ENCODE measurements at places on chromosomes 13 and 19.

DNA sequence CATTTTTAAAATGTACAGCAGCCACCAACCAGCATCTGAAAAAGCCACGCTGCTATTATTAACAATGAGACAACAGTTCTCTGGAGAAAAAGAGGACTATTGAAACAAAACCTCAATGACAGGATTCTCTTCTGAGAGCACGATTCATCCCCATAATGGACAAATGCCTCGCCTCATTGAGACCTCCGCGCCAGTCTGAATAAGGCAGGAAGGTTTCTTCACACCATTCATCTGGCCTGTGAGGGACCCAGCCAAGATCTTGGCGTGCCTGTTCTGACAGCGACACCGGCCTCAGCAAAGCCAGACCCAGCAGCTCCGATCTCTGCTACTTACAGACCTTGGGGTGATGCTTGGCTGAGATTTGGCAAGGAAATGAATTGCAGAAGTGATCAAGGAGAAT is 14.8 kb downstream of the SMIM7 start:
- no peak for DNase-seq

- no peak for DNase-seq
Measured at GRCh38 chr19:35796645-35797542, 15.8 kb downstream of the PRODH2 start.

GRCh38 chr13:80814541-80814940 is 473.6 kb upstream of the SPRY2 start:
- DNase-seq = no peak

DNA sequence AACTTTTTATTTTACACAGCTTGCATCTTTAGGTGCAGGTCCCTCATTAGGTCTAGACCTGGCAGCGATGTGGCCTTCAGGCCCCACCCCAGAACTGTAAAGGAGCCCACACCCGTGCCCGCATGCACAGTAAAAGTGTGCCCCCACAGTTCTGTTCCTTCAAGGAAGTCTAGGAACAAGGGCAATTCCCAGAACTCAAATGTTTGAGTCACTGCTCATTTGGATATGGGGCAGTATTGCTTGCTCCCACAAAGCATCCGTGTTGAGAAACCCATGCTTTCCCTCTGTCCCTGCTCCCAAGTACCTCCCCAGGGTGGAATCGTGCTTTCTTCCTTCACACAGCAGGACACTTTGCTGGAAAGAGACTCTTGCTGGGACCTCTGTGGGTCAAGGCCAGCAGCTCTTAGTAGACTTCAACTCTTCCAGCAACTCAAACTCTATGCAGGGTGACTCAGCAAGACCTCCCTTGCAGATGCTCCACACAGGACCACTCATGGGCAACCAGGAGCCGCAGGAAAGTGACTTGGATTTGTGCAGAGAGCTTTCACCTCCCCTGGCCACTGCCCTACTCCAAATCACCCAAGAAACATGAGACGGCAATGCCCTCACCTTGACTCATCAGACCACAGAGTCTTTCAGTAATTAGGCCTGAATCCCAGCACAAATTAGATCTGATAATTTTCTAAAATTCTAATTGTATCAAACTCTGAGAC is 12.3 kb downstream of the SLC7A1 start:
- DNase-seq = no peak

- no peak for DNase-seq
Measured at GRCh38 chr13:37662624-37663023, 64.1 kb upstream of the POSTN start.

DNA sequence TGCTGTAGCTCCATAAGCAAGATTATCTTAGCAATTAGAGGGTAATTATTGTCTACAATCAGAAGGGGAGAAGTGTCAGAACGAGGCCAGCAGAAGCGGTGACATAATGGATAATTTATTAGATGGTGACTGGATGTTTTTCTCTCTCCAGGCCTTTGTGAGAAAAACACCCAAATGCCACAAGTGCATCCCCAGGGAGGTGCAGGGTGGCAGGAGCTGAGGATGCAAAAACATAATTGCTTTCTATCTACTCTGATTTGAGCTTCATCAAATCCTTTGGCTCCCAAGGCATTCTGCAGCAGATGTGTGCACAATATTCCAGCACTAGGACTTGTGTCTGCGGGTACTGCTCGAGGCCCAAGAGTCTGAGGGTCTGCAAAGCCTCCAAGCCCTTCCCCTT is 220.1 kb upstream of the SERP2 start:
- DNase-seq = no peak

DNA sequence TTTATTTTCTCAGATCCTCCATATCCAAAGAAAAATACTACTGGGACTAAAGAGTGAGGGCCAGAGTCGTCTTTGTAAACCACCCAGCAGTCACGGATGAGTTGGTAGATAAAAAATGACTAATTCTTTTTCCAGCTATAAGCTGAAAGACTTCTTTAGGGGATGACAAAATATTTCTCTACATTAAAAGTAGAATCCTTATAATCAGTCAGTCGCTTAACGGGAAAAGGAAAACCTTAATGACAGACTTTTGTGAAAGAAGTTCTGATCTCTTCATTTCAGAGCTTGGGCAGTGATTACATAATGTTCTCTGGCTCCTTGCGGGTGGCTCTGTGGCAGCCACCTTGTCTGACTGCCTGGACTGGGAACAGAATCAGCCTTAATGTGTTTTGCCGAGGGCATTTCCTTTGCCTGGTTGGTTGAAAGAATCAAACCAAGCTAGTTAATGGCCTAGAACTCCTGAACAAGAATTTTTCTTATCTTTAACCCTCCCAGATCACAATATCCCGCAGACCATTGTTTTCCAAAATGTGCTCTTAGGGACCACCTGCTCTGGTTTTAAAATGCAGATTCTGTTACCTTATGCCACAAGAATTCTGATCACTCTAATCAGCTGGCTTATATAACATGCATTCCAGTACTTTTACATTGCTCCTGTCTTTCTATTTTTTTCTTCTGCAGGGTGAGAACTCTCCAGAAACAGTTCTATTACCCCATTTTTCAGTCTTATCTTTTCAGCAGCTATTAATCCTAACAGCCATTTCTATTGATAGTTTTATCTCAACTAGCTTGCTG is 2.5 kb downstream of the ITM2B start:
- no peak for DNase-seq

DNA sequence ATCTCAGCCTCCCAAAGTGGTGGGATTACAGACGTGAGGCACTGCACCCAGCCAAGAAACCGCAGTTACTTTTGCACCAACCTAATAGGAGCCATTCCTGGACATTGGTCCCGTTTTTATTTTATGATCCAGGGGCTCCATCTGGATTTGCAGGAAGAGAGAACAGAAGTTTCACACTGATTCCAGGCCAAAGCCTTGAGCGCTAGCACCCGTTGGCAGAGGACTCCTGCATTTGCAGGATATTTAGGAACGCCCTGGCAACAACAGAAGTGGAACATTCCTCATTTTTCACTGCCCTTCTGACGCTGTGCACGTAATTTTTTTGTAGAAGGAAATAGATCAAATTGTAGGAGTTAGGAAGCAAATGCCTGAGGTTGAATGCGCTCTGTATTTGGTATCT is 11.7 kb upstream of the SULT2A1 start:
- no peak for DNase-seq

- no peak for DNase-seq
Measured at GRCh38 chr13:77036279-77036678, 9.3 kb upstream of the FBXL3 start.

DNA sequence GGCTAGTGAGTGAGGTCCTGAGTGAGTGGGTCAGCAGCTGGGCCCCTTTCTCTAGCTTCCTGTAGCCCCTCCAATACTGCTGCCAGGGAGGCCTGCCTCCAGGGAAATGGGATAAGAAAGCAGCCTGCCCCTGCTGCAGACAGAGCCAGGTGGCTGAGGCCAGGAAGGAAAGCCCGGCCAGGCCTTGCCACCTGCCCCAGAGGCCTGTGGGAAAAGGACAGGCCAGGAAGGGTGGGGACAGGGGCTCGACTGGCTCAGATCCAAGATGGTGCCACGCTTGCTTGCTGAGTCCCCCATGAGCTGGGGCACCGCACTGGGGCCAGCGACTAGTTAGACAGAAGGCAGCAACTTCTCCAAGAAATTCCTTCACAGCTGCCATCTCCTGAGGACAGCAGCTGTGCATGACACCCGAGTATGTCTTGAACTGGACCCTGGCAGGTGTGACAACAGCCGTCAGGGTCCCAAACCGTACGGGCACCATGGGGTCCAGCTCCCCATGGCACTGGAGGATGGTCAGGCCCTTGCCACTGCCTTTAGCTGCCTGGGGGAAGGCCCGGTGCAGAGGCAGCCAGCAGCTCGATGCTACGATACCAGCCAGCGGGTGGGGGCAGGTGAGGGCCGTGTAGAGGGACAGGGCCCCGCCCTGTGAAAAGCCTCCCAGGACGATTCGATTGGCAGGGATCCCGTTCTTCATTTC is 5.1 kb upstream of the PRR36 start:
- no peak for DNase-seq

- DNase-seq = no peak
Measured at GRCh38 chr19:3591876-3592613, 6.8 kb downstream of the GIPC3 start.

GRCh38 chr13:107992542-107992941 is 222.8 kb downstream of the LIG4 start:
- DNase-seq = no peak

GRCh38 chr13:52994865-52995264 is 33.7 kb upstream of the OLFM4 start:
- DNase-seq = no peak

DNA sequence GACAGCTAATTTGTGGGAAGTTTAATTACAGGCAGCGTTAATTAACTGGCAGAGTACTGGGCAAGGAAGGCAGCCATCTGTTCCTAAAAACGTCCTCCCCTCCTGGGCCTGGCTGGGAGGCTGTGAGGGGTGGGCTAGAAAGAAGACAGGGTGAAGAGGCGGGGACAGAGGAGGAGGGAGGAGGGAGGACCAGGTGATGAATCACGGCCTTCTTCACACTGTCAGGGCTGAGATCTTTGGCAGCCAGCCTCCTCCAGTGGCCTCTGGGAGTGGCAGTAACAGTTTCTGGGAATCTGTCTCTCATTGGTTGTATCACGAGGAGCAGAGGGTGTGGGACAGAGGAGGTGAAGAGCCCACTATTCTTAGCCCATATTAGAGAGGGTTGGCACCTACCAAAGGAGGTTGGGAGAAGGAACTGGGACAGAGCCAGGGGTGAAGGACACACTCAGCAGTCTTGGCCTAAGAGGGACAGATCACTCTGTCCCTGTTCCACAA is 9.6 kb upstream of the ZNRF4 start:
- DNase-seq = no peak

GRCh38 chr13:111486801-111487200 is 166.4 kb downstream of the TEX29 start:
- DNase-seq = no peak

GRCh38 chr19:51258165-51259160 is 7.6 kb downstream of the SIGLECL1 start:
- peak; percentile 20 for DNase-seq

DNA sequence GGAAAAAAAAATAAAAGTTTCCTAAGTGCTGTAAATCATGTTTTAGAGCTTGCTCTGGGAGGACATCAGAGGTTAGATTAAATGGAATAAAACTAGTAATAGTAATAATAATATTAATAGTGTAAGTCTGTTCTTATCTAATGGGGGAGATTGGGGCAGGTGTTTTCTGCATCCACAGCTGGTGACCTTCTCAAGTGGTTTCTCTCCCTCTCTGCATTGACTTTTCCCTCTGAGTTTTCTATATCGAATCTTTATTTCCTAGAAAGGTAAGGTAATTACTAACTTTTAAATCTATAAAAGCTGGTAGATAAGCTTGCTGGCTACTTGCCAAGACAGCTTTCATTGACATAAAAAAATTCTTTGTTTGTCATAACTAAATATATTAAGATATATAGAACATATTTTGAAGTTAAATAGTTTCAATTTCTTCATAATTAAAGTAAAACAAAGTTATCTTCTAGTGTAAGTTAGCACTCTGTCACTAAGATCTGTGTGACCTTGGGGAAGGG is 49.6 kb upstream of the DIAPH3 start:
- DNase-seq = no peak

- DNase-seq = no peak
Measured at GRCh38 chr13:65633806-65634205, 1596.3 kb downstream of the PCDH9 start.

- no peak for DNase-seq
Measured at GRCh38 chr13:94967183-94968039, 255.1 kb upstream of the SOX21 start.

GRCh38 chr13:26132756-26133155 is 80.9 kb upstream of the SHISA2 start:
- DNase-seq = peak; percentile 29

DNA sequence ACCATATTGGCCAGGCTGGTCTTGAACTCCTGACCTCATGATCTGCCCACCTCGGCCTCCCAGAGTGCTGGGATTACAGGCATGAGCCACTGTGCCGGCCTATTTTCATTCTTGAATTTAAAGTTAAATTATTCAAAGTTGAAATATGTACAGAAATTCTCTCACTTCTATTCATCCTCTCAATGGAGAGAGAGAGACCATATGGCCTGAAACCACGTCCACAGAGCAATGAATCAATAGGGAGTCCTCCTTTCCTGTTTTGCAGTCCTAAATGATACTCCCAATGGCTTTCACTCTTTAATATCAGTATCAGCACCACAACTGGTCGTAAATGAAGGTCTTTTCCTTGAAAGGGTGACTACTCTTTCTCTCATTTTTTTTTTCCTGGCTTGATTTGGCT is 30.5 kb upstream of the KCTD4 start:
- DNase-seq = no peak

DNA sequence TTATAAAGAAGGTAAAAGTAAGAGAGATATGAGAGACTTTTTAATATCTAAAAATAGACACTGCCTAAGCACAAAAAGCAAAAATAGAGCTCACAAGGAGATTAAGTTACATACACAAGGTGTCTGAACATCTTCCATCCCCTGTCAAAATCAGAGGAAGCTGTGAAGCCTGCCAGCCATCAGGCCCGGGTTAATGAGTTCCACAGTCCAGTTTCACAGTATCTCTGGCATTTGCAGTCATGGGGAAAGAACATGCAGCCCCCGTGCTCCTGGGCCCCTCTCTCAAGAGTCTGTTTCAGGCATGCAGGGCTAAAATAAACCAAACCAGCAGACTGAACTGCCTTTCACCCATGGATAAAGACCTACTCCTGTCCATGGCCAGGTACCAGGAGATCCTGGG is 79.2 kb downstream of the TBC1D4 start:
- DNase-seq = no peak

DNA sequence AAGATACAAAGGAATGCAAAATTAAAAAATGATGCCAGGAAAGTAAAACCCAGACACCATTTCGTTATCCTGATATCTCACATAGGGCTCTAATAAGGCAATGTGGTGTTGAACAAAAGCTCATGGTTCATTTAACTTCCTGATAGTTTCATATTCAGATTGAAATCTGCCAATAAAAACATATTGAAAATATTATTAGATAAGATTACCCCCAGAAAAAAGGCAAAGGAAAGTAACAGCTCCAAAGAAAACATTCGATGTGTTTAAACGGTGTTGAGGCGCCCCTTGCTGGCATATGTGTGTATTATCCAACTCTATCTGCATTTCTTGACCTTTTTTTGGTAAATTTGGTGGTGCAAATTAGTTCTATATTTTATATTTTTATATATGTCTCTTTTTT is 75.9 kb downstream of the ESD start:
- DNase-seq = peak; percentile 68

DNA sequence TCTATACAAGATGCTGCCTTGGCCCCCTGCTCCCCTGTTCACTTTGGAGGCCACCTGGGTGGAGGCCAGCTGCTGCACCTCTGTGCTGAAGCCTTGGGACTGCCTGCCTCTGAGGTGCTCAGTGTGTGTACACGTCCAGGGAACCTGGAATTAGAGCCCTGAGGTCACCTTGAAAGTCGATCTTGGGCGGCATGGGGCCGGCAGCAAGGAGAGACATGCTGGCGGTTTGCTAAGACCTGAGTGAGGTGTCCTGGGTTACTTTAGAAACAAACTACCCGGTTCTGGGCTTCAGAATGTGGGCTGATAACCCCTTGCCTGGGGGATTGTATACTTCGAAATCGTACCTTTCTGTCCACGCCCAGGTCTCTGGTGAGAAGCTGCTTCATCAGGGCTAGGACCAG is 25.5 kb downstream of the TSSK6 start:
- peak; percentile 37 for DNase-seq

All from NAMALWA (cell line).